ENCODE measurements at places on chromosomes 13 and 19.
A peak's percentile ranks its signal among the peaks of the same experiment; 100 is the strongest.

DNA sequence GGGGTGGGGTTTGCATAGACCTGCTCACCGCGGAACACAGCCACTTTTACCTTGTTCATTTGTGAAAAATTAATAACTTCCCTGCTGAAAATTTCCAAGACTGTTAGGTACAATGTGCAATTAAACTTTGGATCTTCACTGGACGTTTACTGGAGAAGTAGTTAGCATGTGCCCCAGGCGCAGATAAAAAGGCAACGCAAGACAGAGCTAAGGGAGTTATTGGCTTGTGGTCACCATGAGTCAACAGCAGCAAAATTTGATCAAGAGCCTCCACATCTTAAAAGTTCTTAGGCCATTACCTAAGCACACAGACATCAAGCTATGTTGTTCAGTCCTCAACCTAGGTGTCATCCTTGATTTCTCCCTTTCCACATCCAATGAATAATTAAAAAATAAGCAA lies 257.0 kb downstream of the LHFPL6 start:
- ATAC-seq, result no peak

- ATAC-seq, result peak; percentile 16
These were observed 85.7 kb downstream of the CYSLTR2 start for GRCh38 chr13:48739386-48739964.

DNA sequence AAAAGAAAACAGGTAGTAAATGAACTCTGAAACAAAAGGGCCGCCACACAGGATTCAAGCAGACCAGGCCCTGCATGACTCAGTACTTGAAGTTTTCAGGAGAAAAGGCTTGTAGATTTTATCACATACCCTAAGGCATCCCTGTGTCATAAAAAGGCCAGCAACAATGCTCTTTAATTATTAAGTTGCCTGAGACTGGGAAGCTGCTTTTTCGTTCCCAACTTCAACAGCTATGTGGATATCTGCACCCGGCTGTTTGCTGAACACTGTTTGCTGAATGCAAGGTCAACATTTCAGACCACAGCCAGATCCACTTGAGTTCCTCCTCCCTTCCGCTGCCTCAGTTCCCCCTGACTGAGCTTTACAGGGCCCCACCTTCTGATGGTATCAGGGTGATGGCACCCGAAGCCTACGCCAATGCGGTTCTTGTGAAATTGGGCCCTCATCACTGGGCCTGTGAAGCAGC lies 6.1 kb upstream of the ECH1 start:
- ATAC-seq, result no peak

GRCh38 chr19:12891553-12892021 lies 627 bp downstream of the GCDH start:
- ATAC-seq, result no peak

GRCh38 chr13:81498969-81499368 lies 1158.0 kb upstream of the SPRY2 start:
- ATAC-seq, result no peak

DNA sequence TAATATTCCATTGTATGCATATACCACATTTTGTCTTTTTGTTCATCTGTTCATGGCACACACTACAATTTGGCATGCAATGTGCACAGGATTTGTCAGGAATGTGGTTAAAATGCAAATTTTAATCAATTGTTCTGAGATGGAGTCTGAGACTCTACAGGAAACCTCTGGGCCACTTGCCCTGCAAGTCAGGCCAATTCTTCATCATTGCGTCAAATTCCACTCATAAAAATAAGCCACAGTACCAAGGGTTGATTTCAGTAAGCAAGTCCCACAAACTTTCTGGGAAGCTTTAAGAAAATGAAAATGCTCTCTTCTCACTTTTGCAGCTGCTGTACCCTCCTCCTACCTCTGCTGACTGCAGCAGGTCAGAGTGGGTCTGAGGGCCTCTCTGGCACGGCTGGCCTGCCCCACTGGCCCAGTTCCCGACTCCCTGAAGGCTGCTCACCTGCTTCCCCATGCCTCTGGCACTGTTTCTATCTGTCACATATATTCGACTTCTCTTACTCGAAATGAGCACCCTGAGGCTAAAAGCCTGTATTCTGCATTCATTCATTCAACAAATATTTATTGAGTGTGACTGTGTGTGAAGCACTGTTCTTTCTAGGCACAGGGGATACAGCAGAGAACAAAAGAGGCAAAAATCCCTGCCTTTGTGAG lies 83.8 kb upstream of the WASF3 start:
- ATAC-seq, result no peak

DNA sequence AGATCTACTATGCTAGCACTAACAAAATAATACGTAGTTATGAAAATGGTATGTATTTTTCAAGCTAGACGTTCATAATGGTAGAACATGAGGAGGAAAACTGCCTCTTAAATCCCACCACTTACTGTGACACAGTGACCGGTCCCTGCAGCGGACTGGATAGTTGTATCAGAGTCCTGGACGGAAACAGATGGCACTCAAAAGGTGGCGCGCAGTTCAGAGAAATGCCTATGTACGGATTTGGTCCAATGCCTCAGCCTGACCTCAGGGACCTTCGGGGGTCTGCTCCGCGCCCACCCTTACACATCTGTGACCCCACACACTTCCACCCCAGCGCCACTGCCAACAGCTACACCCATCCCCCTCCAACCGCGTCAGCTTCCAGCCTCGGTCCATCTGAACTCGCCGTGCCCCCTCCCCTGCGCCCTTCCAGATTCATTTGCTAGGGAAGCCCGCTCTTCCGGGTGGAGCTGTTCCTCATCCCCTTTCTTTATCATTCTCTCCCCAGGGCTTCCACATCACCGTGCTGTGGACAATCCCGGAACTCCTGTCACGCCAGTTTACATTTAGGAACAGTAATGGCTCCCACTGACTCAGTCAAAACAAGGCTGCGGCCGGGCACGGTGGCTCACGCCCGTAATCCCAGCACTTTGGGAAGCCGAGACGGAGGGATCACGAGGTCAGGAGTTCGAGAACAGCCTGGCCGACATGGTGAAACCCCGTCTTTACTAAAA lies 792 bp upstream of the LENG8 start:
- peak; percentile 44 for ATAC-seq

DNA sequence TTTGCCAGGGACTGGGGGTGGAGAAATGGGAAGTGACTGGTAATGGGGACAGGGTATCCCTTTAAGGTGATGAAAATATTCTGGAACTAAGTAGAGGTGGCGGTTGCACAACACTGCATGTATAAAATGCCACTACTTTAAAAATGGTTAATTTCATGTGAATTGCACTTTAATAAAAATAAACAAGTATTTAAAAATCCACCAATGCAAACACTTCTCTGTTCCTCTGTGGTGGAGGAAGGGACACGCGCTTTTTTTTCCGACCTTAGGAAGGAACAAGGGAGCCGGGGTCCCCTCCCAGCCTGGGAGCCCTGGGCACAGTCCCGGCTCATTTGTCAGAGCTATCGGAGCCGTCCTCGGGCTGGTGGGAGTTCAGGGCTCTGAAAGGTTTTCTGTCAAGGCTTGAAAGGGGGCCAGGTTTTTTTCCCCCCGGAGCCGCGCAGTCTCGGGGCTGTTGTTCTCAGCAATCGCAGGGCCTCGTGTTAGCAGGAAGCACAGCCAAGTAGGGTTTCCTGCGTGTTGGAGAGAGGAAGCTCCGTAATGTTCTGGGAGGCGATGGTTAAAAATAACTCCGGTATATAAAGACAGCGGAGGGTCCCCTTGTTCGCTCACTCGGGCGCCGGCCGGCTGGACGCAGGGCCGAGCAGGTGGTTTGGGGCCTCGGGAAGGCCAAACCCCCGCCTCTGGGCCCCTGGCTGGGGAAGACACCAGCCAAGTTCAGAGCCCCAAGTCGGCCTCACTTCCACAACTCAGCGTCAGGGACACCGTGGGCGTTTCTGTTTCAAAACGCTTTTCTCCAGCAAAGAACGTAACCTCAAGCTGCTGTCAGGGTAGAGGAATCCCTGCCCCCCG lies 41.2 kb upstream of the KLF2 start:
- ATAC-seq, result peak; percentile 89

DNA sequence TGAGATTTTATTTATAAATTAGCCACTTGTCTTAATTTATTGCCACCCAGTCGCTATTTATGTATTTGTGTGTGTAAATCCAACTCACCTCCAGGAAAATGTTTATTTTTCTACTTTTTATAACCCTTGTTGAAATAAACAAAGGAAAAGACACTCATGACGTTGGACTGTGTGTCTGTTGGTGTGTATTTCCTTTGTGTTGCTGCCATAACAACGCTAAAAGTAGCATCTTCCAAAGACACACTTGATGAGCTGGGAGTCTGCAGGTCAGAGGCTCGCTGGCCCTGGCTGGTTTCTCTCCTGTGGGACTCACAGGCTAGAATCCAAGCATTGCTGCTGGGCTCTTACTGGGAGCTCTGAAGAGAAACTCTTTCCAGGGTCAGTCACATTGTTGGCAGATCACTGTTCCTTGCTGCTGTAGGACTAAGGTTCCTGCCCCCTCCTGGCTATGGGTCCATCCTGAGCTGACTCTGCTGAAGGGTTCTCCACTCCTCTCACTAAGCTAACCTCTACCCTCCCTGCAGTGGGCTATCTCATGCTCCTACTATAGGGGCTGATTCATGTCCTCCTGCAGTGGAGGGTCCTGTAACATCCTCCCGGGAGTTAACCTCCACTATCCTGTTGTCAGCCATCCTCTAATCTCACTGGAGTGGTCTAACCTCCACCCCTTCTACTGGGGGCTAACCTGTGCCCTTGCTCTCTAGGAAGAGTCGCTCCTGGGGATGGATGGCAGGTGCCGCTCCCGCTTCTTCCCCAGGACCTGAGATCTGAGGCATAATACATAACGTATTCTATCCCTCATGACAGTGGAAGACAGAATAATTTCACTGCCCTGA lies 2.1 kb downstream of the IFNL2 start:
- ATAC-seq, result no peak

DNA sequence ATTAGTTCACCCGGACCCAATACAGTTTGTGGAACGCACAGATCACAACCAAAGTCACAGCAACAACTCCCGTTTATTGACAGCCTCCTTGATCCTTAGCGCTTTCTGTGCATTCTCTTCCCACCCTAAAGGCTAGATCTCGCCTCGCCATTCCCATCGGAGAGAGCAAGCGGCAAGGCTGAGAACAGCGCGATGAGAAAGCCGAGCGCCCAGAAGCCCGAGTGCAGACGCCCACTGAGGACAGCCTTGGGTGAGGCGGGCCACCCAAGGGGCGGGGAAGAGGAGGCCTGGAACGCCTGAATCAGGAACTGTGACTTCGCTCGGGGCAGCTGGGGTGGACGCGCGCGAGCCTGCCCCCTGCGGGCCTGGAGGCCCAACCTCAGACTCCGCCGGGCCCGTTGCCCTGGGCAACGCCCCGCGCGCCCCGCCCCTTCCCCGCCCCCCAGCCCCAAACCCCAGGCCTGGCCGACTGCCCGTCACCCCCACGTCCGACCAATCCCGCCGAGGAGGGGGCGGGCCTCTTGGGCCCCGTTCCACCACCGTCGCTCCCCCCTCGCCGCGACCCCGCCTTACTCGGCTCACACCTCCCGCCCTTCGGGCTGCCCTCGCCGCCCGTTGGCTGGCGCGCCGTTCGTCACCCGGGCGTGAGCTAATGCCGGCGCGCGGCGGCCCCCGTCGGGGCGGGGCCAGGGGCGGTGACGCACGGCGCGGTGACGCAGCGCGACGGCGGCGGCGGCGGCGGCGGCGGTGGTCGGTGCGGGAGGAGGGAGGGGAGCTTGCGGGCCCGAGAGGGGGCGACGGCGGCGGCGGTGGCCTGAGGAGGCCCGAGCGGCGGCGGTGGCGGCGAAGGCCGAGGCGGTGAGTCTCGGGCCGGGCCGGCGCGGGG lies at the start of gene SAMD4B:
SAMD4B (plus strand) TSS at position 703 of the 886 bp plus-strand sequence. CDS start 14,473 bp downstream, outside the sequence.
- ATAC-seq, result peak; percentile 91

- ATAC-seq, result no peak
These were observed 16.0 kb downstream of the CAMSAP3 start for GRCh38 chr19:7611541-7612279.

DNA sequence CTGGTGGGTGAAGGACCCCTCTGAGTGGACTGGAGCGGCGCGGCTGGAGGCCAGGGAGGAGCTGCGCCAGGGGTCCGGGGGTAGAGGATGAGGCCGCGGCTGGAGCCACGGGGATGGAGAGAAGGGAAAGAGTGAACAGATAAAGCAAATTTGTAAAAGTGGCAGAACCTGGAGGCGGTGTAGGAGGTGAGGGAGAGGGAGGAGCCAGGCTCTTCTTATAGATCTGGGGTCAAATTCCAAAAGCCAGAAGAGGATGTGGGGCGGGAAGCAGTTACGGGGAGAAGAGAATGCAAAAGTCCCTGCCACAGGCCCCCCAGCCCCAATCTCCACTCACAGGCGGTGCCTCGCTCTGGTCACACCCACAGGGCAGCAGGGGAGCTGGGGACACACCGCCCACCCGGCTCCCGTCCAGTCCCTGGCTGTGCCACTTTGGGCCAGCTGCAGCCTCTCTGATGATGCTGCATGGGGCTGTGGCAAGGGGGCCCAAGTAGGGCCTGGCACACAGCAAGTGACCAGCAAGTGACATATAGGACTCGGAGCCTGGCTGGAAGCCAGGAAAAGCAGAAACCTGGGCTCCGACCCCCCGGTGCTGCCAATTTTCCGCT lies 11.1 kb downstream of the LRRC4B start:
- ATAC-seq, result no peak

DNA sequence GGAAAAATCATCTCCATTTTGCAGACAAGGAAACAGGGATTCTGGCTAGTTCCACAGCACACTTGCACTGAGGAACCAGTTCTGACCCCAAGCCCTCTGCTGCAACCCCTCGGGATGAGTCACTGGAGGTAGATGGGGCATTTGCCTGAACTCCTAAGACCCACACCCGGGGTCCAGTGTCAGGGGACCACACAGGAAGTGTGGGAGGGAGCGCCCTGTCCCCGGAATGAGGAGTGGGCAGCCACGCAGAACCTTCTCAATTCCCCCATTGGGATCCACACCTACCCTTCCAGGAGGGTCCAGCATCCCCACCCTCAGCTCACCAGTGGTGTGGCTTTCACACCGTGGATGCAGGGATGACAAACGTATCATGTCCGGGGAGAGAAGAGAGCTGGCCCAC lies 62.7 kb downstream of the TSHZ3 start:
- ATAC-seq, result no peak

DNA sequence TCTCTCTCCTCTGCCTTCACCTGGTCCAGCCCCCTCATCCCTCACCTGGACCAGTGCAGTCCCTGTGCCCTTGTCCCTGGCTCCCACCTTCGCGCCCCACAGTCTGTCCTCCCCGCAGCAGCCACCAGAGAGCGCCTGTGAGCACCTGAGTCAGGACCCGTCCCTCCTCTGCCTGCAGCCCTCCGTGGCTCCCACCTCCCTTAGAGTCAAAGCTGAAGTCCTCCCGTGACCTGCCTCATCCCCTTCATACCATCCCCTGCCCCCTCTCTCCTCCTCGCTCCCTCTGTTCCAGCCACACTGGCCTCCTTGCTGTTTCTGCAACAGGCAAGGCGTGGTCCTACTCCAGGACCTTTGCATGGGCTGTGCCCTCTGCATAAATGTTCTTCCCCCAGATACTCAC lies 10.3 kb downstream of the CELF5 start:
- peak; percentile 40 for ATAC-seq

DNA sequence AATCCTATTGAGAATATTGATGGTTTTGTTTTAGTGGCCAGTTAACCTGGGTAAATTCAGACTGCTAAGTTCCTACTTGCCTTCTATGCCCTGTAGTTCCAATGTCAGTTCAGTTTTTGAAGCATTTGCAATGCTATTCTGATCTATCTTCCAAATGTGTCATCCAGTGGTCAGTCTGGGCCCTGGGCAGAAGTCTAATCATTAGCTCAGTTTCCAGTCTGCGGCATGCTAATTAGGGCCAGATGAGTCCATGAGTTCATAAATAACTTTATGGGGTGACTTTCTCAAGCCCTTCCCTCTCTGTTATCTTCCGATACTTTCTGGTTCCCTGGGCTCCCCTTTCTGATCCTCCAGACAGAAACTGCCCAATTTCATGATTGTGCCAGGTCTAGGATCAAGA lies 32.7 kb downstream of the FAM187B start:
- ATAC-seq, result no peak
